T-helper 9 cell (primary cell): ENCODE measurements at places on chromosomes 7 and 10.
A peak's percentile ranks its signal among the peaks of the same experiment; 100 is the strongest.

DNA sequence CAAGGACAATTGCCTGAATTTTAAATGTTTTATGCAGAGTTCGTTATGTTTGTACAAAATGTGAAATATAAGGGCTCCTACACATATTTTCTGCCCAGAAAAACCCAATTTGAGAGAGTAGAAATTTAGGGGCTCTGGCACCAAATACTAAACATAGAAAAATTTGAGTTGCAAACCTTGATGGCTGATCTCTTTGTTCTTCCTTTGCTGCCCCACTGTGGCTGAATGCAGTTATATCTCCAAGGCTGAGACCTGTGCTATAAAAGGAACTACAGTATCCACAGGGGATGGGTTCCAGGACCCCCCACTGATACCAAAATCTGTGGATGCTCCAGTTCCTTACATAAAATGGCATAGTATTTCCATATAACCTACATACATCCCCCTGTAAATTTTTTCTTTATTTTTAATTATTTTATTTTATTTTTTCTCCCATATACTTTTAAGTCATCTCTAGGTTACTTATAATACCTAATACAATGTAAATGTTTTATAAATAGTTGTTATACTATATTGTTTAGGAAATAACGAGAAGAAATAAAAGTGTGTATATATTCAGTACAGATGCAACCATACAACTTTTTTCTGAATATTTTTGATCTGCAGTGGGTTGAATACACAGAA lies 22.5 kb downstream of the CFAP43 start:
- DNase-seq = peak; percentile 11

DNA sequence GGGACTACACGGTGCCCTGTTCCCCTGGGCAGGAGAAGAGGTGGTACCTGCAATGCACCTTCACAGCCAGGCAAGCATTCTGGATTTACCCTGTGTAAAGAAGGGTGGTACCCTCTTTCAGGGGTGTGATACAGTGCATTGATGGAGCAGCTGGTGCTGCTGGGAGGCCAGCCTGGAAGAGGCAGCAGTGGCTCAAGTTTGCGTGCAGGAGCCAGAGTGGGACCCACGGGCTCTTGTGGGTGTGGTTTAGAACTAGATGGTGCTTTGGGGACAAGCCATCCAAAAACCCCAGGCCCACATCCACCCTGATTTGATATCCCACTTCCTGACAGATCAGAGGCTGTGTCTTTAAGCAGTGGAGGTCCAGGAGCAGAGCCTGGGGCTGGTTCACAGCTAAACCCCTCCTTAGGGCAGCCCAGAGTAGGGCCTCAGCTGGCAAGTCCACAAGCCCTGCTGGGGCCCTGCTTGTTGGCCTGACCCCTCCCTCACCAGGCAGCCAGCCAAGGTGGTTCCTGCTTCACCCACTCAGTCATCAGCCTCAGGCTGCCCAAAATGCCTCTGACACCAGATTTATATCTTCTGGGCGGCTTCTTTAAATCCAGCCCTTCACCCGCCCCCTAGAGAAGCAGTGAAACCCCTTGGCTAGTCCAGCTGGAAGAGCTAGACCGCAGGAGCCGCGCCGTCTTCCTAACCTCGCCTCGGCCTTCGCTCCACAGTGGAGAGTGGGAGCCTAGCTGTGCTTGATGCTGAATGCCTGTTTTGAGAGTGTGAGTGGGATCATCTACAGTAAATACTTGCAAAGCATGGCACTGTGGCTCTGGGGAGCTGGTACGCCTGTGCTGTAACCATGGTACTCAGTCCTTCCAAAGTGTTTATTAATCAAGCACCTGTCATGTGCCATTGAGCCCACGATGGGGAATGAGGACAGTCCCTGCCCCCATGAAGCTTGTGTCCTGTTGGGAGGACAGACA lies 1.4 kb upstream of the ASIC3 start:
- no peak for DNase-seq

GRCh38 chr10:16999665-17000451 lies 129.8 kb downstream of the CUBN start:
- DNase-seq = no peak

GRCh38 chr10:25818751-25819150 lies 115.3 kb upstream of the MYO3A start:
- DNase-seq = no peak

GRCh38 chr10:36019749-36020148 lies 377.7 kb upstream of the FZD8 start:
- DNase-seq = no peak

- DNase-seq = no peak
Observed at GRCh38 chr7:15197042-15197977, 294.8 kb upstream of the DGKB start.

DNA sequence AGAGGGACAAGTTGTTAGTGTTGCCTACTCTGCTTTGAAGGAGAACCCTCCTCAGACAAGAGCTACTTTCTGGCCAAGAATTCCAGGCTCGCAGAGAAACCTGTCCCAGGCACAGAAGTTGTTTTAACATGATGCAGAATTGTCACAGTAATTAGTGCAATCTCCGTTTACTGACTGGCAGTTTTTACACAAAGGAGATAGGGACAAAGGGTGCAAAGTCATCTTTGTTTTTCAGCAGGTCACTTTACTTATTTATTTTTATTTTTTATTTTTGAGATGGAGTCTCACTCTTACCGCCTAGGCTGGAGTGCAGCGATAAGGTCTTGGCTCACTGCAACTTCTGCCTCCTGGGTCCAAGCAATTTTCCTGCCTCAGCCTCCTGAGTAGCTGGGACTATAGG lies 12.3 kb downstream of the TCF7L2 start:
- no peak for DNase-seq

- DNase-seq = no peak
Observed at GRCh38 chr10:77463967-77464745, 173.5 kb downstream of the KCNMA1 start.

DNA sequence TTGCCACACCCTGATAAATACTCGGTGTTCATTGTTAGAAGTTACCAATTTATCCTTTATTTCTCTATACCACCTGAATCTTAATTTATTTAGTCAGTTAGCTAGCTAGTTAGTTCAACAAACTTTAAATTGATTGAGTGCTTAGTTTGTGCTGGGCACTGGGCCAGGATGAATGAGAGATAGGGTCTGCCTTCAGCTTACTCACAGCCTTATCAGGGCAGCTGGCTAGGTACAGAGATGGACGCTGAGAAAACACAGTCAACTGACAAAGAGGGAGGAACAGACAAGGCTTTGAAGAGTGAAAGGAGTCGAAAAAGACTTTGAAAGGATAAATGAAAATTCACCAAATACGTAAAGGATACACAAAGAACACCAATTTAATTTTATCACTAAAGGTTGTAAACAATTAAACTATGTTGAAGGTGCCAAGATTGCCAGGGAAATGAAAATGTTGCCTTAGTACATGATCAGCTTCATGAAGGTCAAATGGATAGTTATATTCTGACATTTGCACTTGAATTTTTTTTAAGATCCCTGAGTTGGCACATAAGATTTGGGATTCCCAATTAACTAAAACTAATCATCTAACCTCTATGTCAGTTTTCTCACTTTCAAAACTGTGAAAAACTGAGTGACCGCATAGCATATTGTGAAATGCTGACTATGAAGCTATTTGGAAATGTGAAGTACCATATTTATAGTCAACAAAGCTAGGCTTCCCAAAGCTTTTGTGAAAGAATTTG lies 2.1 kb downstream of the CAV2 start:
- DNase-seq = no peak

DNA sequence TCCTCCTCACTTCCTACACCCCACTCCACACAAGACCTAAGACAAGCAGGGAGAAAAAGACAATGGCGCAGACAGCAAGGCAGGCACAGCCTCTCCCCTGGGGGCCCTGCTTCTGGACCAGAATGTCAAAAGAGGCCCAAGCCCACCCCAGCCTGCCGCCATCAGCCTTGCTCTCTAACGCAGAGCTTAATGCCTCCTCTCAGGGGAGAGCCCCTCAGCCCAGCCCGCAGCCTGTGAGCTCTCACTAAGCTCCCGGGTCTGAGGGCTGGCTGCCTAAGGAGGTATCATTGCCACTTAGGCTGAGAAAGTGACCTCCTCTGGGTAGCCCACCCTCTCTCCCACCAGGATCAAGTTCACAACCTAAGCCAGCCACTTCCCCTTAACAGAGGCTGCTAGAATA lies 16.7 kb downstream of the SLIT1 start:
- no peak for DNase-seq

GRCh38 chr10:69703256-69703655 lies 73.2 kb downstream of the FAM241B start:
- no peak for DNase-seq

GRCh38 chr7:75943864-75944263 lies 28.9 kb downstream of the POR start:
- no peak for DNase-seq

DNA sequence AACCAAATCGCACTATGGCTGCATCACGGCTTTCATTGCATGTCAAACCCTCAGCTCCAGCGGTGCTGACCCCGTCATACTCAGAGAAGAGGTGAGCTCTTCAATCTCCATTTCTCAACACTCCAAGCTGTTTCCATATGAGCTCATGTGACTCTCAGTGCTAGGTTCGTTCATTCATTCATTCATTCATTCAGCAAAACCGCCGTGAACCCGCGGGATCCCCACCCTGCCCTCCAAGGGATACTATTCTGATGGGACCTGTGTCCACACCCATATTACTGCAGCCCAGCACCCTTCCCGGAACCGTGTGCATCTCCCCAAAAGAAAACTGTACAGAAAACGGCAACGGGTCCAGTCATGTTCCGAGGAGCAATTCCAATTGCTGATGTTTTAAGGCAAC lies 184.7 kb downstream of the DIP2C start:
- no peak for DNase-seq

DNA sequence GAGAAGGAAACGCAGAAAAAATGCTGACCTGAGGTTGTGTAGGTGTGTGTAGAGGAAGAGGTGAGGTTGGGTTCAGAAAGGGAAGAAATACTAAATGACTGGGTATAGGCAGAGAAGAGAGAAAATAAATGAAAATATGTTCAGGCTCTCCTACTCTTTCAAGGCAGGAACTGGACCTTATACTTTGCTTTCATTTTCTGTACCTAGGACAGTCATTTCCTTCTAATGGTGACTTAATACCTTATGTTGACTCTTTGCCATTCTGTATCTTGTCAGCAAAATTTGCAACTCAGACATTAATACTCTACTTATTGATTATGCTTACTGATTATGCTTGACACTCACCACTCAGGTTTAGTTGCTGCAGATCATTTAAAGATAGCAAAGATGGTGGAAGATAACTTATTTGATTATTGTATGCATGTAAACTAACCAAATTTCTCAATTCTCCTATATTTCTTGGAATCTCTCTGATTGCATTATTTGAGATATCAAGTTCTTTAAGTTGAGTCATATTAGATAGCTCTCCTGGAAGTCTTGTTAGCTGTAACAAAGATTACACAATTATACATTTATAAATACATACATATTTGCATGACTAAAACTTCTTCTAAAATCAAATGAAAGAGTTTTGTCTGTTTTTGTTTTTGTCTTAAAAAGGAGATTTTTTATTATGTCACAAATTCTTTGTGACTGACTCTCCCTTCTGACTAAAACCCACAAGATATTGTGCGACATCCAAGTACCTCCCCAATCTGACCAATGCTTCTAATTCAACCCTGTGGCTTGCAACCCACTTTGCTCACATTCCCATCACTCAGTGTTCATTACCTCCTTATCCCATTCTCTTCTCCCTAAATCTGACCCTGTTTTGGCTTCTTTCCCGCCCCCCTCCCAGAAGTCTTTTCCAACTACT lies 20.0 kb downstream of the LRRD1 start:
- no peak for DNase-seq
